Vein endothelial cell (primary cell): ENCODE measurements at places on chromosomes 13 and 19. TPM values are rescaled to one million over a fixed set of nuclear protein-coding genes. Genes with fewer than 3 reads are reported as not detected.

Gene GFY
- total RNA-seq: not detected in 2 replicates

Gene SLC6A16
- 0.96 and 0.98 TPM in 2 replicates for total RNA-seq

Gene OR1M1
- not detected in 2 replicates for total RNA-seq

Gene C1QTNF9B
- total RNA-seq: not detected in 2 replicates

Gene SYNE4
- total RNA-seq: 0.19 TPM in 1 of 2 replicates, not detected in the other

Gene KIR2DL4
- total RNA-seq: not detected in 2 replicates

Gene ZNF491
- 0.65 and 1.8 TPM in 2 replicates for total RNA-seq

Gene SULT2A1
- total RNA-seq: not detected in 2 replicates

Gene NBEA
- total RNA-seq: 1.7 and 2.6 TPM in 2 replicates

Gene CACTIN
- 27.0 and 33.6 TPM in 2 replicates for total RNA-seq

Gene CYP4F2
- not detected in 2 replicates for total RNA-seq

Gene VAV1
- total RNA-seq: not detected in 2 replicates

Gene GPR183
- total RNA-seq: 0.10 and 0.33 TPM in 2 replicates

Gene OLFM4
- total RNA-seq: not detected in 2 replicates

Gene TGFBR3L
- total RNA-seq: 0.29 and 2.0 TPM in 2 replicates

Gene PVR
- total RNA-seq: 174 and 243 TPM in 2 replicates

Gene FFAR2
- total RNA-seq: not detected in 2 replicates

Gene TSHZ3
- total RNA-seq: 0.65 and 3.3 TPM in 2 replicates
